ENCODE measurements at places on chromosomes 12 and 14.

DNA sequence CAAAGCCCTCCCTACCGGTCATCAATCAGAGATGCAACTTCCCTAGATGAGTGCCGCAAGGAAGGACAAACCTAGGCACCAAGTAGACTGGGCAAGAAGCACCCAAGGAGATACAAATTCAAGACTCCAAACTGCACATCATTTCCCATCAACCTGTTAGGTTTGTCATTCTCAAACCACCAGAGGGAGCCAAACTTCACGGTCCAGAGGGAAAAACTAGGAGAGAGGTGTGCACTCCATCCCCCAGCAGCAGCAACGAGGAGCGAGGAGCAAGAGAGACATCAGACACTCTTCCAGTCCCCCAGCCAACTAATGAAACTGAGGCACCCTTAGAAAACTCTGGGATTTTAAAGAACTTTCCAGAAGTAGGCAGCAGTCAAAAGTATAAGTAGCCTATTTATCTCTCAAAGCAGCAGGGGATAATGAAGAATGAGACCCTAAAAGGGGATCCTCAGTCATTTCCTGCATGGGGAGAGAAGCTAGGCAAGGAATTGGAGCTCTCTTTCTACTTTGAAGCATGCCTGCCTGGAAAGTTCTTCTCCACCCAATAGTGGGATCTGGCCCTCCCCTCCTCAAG lies 37.0 kb upstream of the NT5DC3 start:
- no peak for DNase-seq

GRCh38 chr14:67513631-67514108 lies 19.4 kb upstream of the PLEKHH1 start:
- no peak for DNase-seq

- DNase-seq, result no peak
Measured at GRCh38 chr12:51065530-51065929, 17.4 kb downstream of the LETMD1 start.

DNA sequence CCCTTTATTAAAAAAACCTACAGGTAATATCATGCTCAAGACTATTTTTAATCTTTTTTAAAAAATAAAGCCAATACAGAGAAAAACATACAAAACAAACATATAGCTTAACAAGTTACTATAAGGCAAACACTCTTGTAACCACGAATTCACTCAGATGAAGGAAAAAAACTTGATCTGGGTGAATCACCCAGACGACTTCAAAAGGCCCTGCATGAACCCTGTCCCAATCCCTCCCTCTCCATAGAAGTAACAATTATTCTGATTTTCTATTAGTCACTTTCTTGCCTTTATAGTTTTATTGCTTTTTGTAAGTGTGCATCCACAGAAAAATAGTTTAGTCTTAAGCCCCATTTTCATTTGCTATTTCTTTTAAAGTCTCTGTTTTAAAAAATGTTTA lies 72.6 kb downstream of the LRP6 start:
- no peak for DNase-seq

- DNase-seq, result no peak
Measured at GRCh38 chr12:103012884-103013283, 55.4 kb downstream of the ASCL1 start.
